ENCODE measurements at places on chromosomes 5 and 9.

DNA sequence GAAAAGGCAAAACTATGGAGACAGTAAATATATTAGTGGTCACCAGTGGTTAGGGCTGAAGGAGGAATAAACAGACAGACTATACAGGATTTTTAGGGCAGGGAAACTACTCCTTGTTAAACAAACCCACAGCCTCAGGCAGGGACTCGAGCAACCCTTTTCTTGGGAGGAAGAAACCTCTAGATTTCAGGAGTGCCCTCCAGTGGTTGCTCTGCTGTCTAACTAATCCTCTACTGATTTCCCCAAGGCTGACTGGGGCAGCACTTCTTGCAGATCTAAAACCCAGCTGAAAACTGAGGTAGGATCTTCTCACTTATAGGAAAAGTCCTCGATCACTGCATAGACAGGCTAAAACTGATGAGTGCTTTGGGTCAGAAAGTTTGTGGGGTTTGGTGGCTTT is 176.8 kb downstream of the ISOC1 start:
- DNase-seq, result no peak

GRCh38 chr5:62214701-62215100 is 91.3 kb upstream of the KIF2A start:
- DNase-seq, result no peak

- DNase-seq, result no peak
Measured at GRCh38 chr9:92098638-92099037, 16.6 kb downstream of the SPTLC1 start.

GRCh38 chr5:13316176-13316575 is 628.3 kb downstream of the DNAH5 start:
- DNase-seq, result no peak

DNA sequence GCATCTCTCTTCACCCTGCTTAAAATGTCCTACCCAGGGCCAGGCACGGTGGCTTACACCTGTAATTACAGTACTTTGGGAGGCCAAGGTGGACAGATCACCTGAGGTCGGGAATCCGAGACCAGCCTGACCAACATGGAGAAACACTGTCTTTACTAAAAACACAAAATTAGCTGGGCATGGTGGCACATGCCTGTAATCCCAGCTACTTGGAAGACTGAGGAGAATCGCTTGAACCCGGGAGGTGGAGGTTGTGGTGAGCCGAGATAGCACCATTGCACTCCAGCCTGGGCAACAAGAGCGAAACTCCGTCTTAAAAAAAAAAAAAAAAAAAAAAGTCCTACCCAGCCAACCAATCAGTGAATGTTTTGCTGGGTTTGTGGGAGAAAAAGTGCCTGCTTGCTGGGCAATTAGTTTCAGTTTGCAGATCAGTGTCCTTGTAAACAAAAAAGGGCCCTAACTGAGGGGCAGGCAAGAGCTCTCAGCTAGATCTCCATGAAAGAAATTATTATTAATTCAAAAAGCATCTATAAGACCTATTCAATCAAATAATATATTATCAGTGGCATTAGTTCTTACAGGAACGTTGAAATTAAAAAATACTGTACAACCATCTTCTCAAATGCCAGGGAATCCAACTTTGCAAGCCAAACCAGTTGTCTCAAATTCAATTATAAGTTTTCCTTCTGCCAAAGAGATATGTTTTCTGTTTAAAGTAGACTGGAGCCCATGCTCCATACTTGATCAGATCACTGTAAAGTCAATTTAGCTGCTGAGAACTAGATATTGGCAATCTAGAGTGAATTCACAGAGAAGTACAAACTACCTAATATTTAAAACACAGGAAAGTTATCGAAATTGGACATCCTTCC is 3.9 kb downstream of the MEGF9 start:
- no peak for DNase-seq

DNA sequence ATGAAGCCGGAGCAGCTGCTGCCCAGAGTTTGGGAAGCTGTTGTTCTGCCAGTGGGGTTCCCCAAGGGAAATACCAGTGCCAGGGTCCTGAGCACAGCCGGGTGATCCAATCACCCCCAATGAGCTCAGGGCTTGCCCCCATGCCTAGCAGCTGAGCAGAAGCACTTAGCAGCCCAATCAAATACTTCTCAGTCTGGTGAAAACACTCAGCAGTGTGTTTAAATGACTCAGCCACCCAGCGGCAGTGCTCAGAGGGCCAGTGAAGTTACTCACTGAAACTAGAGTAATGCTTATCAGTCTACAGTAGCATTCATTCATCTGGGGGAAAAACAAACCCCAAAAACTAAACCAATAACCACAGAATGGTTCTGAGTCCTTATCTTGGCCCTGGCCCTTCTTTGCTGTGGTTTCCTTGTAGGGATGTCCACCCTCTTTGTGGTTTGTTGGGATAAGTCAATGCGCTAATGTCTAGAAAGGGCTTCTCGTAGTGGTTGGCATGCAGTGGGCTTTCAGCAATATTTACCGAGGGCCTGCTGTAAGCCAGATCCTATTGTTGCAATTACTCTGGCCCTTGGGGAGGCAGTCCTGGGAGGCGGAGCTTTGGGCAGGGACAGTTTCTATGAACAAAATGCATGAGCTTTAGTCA is 43.1 kb downstream of the LHX2 start:
- DNase-seq, result peak; percentile 49

Measured in stimulated activated CD4-positive, alpha-beta T cell treated with anti-CD3 and anti-CD28 coated beads, Interleukin-2, amount 100 ng/mL, for 24 hours (primary cell).